Cortex of kidney (tissue), 1 donor: ENCODE measurements at places on chromosomes 5 and 9.

DNA sequence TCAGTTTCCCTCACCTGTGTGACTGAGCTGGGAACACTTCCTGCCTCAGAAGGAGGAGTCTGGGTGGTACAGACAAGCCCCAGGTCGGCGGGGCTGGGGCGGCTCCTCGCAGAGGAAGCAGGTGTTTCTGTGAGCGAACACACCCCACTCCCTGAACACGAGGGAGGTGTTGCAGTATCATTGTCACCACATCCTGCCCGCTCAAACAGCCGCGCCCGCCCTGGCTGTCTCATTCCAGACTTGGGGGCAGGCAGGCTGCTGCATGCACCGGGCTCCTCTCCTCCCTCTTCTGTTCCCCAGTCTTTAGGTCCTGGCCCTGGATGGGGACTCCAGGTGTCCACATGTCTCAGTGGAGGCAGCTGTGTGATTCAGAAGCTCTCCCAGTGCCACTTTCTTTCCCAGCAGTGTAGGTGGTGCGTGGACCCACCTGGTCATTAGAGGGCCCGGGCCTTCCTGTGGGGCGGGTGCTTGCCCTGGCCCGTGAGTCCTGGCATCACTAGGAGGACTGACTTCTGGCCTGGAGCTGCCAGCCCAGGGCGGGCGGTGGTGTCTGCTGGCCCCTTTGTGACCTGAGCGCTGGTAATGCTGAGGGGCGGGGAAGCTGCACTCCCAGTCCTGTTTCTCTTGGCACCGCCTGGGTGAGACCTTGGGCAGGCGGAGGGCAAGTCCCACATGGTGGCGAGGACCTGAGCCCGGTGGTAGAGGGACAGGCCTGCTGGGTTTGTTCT lies 18.3 kb upstream of the PHYHD1 start:
- DNase-seq = no peak

GRCh38 chr9:16441791-16442190 lies 428.7 kb downstream of the BNC2 start:
- DNase-seq = no peak

DNA sequence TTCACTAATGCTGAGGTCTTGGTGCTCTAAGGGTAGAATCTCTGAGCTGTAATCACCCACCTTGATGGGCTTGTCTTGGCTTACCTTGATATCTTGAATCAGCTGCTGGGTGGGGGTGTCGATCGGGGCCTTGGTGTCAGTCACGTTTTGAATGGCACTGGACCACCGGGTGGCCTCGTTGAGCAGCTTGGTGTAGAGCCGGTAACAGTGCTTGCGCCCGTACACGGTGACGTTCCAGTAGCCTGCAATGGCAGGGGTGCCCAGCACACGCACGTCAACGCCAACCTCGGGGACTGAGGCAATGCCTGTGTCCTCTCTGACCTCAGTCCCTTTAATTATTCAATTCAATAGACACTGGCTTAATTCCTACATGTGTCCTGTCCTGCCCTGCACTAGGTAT lies 63.1 kb upstream of the RETREG1 start:
- DNase-seq = no peak

DNA sequence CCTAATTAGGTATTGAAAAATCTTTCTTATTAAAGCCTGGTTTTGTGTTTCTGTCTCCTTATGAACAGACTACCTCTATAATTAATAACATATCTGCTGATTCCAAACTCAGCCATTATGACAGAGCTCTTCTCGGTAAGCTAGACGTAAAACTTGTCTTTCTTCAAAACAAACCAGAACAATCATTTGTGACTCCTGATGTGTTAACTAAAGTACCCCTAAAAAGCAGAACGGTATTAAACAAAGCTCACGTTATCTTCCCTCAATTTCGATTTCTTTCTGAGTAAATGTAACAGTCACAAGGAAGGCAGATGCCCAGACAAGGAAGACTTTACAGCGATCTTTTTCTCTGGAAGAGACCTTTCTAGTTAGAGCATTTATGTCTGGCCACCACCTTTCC lies 1.8 kb downstream of the SEMA5A start:
- DNase-seq = no peak

GRCh38 chr5:163660486-163660885 lies 155.1 kb downstream of the MAT2B start:
- DNase-seq = no peak

DNA sequence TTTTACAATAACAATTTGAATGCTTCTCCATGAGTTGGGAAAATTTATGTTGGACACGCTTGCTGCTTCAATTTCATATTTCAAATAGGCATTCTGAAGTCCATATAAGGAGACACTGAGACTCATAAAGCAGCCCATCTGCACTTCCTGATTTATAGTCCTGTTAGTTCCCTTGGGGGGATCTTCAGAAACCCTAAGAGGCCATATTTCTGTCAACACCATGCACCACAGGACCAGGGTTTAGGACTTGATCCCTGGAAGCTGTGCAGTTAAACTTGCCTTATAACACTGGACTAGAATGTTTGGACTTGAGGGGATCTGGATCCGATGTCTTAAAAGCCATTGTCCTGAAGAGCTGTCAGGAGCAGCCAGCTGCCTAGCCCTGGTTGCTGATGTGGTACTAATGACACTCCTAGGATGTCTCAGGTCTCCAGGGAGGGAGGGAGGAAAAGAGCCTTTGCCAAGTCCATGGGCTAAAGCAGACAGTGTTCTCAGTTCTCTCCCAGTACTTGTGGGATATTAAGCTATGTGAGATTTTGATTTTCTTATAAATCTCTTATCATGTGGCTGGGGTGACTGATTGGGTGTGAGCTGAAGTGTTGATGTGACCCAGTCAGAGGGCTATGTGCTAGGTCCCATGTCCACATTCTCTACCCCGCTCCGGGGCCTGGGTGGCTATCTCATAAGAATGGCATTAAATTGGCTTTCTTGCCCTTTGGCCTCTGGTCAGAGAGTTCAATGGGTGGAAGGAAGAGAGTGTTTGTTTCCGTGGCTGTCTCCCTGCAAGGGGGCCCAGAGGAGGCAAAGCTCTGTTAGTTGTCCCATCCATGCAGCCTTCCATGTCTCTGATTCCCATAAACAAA lies 399.8 kb downstream of the OSTF1 start:
- no peak for DNase-seq

DNA sequence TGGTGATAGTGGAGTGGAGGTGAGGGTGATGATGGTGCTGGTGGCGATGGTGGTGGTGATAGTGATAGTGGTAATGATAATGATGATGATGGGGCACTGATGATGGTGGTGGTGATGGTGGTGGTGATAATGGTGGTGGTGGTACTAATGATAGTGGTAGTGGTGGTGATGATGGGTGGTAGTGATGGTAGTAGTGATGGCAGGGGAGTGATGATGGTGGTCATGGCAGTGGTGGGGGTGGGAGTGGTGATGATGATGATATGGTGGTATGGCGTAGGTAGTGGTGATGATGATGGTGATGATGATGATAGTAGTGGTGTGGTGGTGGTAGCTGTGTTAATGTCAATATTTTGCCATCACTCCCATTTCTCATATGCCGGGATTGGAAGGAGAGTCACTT lies 44.5 kb upstream of the ORM1 start:
- DNase-seq = no peak

- no peak for DNase-seq
Observed at GRCh38 chr9:125600194-125600593, 106.8 kb downstream of the MAPKAP1 start.

DNA sequence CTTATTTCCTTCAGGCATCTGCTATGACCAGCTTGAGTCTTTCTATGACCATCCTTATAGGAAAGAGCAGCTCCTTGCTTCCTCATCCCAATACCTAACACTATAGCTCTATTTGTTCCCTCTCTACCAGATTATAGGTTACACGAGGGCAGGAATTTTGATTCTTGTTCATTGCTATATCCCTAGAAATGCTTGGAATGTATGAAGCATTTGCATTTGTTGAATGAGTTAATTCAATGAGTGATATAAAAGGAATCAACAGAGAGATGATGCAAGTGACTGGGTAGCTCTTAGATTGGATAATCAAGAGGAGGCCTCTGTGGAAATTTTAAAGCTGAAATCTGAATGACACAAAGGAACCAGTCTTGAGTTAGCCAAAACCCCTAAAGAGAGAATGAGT lies 13.9 kb downstream of the ZCCHC9 start:
- DNase-seq = no peak

- no peak for DNase-seq
Observed at GRCh38 chr9:30140407-30140806, 2244.0 kb upstream of the ACO1 start.

GRCh38 chr9:111372297-111372696 lies 42.3 kb upstream of the OR2K2 start:
- no peak for DNase-seq
